ENCODE measurements at places on chromosomes 7 and 10.
A peak's percentile ranks its signal among the peaks of the same experiment; 100 is the strongest.

DNA sequence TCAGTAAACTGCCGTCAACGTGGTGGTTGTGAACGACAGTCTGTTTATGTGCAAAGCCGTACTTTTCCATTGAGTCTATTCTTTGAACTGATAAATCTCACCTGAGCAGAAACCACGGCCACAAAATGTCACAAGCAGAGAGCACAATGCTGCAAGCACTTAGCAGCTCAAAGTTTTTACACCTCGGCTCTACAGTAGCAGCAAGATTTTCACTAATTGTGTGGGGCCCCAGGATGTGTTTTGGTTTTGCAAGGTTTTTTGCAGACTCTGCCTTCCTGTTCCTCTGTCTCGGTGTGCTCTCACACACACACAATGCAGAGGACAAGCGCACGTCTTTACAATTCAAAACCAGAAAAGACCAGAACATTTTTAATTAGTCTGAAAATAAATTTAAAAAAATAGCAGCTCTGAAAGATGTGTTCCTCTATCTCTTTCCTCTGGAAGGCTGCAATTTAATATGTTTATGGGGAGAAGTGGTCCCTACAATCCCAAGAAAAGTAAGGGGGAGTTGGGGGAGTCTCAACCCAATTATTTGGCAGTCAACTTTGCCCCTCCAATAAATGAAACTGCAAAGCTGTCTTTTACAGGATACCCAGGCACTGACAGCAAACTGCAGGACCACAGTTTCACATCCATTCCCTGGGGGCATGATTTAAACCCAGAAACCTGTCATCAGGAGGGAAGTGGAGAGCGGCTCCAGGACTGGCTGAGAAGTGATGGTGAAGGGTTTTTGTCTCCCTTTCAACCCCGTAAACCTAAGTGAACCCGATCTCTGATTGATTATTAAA lies 73.8 kb upstream of the SFMBT2 start:
- no peak for DNase-seq

DNA sequence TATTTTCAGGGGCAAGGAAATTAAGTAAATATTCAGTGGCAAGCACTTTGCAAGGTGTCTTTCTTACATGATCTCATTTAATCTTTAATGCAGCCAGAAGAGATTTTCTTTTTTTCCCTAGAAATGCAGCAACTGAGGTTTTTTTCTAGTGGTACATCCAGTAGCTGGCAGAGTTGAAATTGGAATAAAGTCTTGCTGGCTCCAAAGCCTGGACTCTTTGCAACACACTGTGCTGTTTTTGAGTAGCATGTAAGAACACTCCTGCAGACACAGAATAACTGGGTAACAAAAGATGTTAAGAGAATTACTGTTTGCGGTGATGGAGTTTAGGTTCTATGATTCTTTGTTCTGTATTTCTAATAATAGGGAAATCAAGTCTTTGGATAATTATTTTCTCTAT lies 123.6 kb downstream of the PON1 start:
- no peak for DNase-seq

DNA sequence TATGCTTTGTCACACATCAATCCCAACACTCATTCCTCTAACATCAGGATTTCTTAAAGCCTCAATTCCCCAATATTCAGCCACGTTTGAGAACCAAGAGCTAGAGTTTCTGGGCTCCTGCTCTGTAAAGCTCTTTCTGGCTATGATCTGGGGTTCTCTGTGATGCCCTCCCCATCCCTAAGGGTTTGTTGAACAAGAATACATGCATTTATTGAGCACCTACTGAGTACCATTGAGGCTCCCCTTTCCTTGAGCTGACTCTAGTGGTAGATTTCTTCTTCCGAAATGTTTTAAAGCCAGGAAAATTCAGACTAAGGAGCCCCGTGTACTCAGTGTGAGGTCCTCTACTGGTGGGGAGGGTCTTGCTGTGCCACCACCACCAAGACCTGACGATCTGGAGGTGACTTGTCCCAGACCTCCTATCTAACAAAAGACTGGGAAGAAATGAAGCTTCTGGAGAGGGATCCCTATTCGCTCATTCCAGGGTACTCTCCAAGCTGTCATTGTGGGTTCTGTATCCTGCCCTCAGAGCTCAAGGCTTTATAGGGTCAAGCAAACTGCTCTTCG lies 23.1 kb upstream of the SRGN start:
- DNase-seq, result no peak

DNA sequence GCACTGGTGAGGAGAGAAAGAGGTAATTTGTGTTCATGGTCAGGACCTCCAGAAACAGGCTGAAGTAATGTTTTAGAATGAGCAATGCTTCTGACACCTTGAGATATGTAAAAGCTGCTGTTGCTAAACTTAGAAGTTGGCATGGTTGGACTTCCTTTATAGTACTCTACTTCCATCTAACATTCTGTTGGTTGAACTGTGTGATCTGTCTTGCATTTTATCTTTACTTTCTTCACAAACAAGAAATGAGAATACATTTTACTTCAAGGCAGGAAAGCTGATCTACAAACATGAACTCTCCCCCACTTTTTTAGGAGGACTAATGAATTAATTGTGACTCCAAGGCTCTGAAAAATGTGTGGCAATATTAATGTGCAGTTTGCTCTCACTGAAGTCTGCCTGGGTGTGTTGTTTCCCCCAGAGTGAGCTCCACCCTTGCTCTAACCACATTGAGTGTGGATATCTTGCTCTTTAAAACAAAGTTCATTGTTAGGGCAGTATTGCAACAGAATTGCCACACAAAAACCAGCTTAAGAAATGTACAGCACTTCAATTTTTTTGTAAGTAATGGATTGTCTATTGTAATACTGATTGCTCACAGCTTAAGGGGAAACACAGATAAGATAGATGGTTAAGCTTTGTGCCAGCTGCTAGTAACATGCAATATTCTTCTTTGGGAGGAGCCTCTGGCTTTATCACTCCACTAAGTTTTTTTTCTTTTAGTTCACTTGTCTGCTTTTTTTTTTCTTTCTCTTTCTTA lies 69.0 kb downstream of the ADD3 start:
- DNase-seq, result peak; percentile 75

- DNase-seq, result no peak
Measured at GRCh38 chr10:10096296-10096695, 921.4 kb upstream of the CELF2 start.

GRCh38 chr7:22083704-22084240 lies 138.1 kb upstream of the CDCA7L start:
- no peak for DNase-seq

GRCh38 chr7:9013940-9014339 lies 580.5 kb downstream of the NXPH1 start:
- DNase-seq, result no peak

GRCh38 chr10:75858339-75858738 lies 426.9 kb downstream of the LRMDA start:
- DNase-seq, result no peak

DNA sequence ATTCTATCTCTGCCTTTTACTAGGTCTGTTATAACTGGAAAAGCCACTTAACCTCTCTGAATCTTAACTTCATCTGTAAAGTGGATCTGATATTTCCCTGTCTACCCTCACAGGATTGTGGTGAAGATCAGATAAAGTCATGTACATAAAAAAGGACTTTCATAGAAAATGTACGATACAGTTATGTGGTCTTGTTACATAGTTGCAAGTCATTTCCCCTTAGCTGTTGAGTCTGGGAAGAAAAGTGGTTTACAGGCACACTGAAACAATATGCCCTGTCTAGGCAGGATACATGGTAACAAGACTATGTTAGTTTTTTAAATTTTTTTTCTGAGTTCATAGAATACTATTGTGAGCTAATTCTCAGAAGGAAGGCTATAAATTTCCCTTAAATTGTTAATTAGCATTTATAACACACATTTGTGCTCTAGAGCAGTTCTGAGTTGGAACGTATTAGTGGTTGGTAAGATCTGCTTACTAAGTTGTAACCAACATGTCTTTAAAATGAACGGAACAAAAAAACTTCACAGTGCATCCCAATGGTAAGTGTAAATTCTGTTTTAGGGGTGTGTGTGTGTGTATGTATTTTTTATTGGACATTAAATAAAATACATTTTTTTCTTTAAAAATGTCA lies 7.1 kb upstream of the GSTO1 start:
- no peak for DNase-seq

GRCh38 chr10:78047314-78047891 lies 13.7 kb downstream of the RPS24 start:
- DNase-seq, result peak; percentile 87
